ENCODE measurements at places on chromosomes 11 and 22.

DNA sequence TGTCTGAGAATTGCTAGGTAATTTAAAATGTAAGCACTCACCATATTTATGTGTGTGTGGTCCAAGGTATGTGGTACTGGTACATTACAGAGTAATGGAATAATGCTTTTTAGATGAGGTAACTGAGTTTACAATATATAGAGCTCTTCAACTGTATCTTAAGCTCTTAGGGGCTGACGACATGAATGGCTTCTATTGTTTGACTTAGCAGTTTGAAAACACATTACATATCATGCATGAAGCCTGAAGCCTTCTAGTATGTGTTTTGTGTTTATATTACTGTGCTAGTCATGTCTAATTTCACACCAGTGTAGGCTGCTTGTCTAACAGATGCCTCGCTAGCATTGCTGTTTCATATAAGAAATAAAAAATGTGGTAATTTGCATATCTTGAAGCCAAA lies 37.2 kb downstream of the GAS2 start:
- DNase-seq = peak; percentile 72

DNA sequence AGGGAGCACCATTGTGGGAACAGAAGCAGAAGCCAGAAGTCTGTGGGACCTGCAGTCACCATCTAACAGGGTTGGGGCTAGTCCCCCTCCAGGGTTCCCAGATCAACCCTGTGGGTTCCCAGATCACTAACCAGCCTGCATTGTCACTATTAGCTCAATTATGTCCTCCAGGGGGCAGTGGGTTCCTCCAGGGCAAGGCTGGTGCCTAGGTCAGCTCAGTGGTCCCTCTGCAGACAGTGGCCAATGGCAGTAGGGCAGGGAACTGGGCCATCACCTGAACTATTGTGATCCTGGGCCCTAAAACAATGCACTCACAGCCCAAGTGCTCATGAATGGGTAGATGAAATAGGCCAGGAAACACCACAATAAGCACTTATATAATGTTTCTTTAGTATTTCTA lies 18.8 kb upstream of the PRSS23 start:
- DNase-seq = no peak

DNA sequence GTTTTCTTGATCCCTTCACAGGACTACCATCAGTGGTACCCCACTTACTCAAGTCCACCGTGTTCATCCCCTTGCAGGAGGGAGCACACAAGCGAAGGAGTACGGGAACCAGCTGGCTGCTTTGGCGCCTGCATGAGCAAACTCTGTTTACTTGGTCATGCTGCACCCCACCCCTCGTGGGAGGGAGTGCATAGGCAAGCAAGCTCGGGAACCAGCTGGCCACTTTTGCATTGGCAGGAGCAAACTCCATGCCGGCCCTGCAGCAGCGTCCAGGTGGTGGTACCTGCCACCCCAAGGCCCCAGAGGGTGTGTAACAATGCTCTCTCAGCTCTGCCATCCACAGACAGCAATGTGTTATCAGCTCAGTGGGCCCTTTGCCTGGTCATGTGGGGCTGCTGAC lies 737.8 kb downstream of the FAM181B start:
- no peak for DNase-seq

GRCh38 chr11:46451759-46452158 lies 60.2 kb upstream of the CHRM4 start:
- no peak for DNase-seq

DNA sequence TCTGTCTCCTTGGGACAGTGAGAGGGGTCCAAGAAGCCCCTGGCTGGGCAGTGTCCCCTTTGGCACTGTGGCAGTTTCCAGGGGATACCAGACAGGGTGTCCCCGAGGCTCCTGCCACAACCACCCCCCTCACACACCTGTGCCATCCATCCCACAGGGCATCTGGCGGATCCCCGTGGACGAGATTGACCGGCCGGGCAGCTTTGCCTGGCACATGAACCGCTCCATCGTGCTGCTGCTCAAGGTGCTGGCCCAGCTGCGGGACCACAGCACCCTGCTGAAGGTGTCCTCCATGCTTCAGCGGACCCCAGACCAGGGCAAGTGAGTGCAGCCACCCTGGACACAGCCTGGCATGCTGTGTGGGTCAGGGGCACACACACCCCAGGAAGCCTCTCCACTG lies 17.0 kb upstream of the SUSD2 start:
- no peak for DNase-seq

- DNase-seq = no peak
Measured at GRCh38 chr11:35088226-35088625, 50.7 kb upstream of the CD44 start.

DNA sequence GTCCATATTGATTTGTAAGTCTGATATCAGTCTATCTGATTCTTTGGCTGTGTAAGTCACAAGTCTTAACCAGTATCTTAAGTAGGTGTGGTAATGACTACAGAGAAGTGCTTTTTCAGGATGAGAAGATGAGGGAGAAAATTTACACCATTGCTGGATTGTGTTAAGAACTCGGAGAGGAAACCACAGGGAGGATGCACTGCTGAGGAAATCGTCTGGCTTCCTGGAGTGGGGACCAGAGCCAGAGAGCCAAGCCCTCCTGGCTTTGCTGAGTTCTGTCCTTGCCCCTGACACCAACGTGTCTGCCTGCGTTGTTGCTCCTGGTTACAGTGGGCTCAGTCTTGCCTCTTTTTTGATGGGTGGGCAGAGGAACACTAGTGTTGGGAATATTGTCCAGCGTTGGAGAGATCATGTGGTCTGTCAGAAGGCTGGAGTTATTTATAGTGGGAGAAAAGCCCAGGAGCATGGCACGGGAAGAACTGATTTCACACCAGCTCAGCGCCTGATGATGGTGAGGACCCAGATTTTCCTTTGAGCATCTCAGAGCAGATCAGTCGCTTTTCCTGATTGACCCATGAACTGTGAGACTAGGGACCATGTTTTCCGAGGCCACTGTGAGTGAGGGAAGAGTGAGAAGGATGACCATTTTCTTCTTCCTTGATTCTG lies 29.6 kb downstream of the MARK2 start:
- DNase-seq = no peak

DNA sequence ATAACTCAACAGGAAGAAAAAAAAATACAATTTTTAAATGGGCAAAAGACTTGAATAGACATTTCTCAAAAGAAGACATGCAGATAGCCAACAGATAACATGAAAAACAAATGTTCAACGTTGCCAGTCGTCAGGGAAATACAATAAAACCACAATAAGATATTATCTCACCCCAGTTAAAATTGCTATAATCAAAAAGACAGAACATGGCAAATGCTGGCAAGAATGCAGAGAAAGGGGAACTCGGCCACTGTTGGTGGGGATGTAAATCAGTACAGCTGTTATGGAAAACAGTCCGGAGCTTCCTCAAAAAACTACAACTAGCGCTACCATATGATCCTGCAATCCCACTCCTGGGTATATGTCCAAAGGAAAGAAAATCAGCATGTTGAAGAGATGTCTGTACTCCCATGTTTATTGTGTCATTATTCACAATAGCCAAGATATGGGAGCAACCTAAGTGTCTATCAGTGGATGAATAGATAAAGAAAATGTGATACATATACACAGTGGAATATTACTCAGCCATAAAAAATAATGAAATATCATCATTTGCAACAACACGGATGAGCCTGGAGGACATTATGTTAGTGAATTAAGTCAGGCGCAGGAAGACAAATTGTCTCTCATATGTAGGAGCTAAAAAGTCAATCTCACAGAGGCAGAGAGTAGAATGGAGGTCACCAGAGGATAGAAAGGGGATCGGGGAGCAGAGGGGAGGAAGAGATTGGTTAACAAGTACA lies 12.2 kb upstream of the CYTH4 start:
- no peak for DNase-seq

- DNase-seq = no peak
Measured at GRCh38 chr11:65290448-65291165, 24.1 kb upstream of the CDC42EP2 start.

DNA sequence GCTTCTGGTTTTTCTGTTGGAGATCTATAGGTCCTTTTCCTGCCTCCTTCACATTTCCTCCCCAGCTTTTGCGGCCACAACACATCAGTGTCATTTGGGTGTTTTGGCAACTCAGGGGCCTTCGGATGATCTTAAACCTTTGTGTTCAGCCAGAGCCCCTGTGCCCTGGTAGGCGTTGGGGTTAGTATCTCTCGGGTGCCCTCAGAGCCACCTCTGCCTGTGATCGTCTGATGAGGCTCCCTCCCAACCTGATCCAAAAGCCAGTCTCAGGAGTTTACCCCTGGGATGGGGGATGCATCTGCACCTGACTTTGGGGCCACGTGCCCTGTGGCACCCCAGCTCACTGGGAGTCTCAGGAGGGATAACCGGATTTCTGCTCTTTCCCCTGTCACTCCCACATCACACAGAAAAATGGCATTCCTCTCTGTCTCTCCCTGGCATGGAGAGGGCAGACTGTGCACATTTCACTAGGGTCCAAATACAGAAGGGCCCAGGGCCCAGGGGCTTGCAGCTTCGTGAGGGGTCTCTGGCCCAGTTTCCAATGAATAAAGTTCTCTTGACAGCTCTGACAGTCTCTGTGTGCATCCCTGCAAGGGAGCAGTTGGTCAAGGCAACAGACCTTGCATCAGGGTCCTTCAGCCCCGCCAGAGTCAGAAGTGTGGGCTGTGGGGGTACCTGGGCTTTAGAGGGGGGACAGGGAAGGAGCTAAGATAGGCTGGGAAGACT lies 2.6 kb downstream of the RNF26 start:
- no peak for DNase-seq

DNA sequence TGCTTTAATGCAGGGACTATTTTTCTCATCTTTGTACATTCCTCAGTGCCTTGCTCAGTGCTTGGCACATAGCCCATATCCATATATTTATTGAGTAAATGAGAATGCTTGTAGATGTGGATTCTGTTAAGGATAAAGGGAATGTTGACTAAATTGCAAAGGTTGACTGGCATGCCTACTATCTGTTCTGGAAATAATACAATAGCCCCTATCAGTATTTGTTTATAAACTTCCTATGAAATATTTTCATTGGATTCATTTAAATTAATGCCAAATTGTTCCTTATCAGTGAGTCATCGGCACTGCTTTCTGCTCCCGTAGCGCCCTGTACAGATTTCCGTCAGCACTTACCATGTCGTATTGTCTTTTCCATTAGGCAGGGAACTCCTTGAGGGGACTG lies 8.0 kb downstream of the RNF121 start:
- no peak for DNase-seq

DNA sequence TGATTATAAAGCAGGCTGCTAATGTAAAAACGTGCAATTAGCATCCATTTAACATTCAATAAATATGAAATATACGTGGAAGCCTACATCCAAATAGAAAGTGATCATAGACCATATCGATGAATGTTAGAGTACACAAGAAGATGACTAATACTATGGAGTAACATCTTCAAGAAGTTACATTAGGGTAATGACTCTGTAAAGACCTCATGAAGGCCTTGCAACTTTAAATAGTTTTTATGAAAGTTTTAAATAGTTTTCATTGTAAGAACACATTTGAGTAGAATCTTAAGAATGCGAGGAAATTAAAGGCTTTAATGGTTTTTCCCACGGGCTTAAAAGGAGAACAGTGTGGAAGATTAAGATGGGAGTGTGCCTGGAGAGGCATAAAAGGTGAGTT lies 1.4 kb downstream of the TRIM34 start:
- DNase-seq = no peak

GRCh38 chr22:22110548-22111266 lies 128.1 kb upstream of the TOP3B start:
- DNase-seq = no peak

DNA sequence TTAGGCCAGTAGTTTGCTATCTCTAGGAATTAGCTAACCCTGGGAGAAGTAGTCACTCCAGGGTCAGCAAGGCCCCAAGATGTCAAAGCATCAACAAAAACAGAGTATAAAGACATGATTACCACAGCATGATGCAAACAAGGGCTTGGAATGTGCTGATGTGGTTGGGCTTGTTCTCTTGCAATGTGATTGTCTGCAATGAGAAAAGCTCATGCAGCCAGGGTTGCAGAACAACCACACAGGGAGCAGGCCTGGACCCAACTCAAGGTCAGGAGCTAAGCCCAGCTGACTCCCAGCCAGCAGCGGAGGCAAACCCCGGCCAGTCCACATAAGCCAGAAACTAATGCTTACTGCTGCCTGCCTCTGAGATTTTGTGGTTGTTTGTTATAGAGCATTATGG lies 132.4 kb upstream of the ZC3H12C start:
- no peak for DNase-seq

DNA sequence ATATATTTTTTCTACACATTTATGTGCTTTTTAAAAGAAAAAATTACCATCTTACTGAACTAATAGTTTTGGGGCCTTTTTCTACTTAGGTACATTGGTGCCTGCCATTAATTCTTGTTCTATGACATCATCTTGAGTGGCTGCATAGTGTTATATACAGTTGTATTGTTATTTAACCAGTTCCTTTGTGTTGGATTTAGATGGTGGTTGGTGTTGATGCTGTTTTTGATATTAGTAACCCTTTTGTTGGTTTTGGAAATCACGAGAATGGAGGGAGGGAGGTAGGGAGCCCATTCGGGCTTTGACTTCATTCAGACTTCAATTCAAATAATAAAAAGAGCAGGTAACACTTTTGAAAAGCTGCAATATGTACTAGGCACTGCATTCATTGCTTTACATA lies 15.4 kb upstream of the C11orf96 start:
- DNase-seq = no peak

GRCh38 chr22:27714068-27714467 lies 87.5 kb downstream of the MN1 start:
- no peak for DNase-seq

- no peak for DNase-seq
Measured at GRCh38 chr11:104327861-104328511, 164.0 kb upstream of the PDGFD start.

DNA sequence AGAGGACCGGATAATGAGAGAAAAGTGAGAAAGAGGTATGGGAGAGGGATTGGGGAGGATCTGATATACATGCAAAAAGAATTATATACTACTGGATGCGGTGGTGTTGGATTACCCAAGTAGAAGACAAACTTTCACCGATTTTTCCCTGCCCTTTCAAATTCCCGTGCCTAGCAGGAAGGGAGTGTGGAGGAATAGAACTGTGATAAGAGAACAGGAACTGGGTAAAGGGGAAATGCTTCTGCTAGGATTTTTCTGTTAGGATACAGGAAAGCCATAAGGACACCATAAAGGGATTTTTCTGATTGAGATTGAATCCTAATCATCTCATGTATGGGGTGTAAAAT lies 480 bp upstream of the MTMR2 start:
- no peak for DNase-seq

DNA sequence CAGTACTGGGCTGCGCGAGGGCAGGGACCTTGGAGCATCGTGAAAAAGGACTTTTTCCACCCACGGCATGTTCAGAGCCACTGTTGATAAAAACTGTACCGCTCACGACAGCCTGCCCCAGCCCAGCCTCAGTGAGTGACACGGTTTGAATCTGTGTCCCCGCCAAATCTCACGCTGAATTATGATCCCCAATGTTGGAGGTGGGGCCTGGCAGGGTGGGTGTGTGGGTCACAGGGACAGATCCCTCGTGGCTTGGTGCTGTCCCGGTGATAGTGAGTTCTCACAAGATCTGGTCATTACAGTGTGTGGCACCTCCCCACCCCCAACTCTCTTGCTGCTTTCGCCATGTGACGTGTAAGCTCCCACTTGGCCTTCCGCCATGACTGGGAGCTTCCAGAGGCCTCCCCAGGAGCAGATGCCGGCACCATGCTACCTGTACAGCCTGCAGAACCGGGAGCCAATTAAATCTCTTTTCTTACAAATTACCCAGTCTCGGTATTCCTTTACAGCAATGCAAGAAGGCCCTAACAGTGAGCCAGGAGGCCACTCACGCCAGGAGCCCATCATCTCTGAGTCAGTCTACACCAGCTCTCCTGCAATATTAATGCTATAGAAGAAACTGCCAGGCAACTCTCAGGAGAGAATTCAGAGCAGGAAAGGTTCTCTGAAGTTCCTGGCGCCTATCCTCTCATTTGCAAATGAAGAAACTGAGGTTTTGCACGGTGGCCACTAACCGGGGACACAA lies 1.3 kb downstream of the TOLLIP start:
- no peak for DNase-seq
